MCF 10A (cell line): ENCODE measurements at places on chromosomes 12 and 14. TPM values are rescaled to one million over a fixed set of nuclear protein-coding genes. Genes with fewer than 3 reads are reported as not detected.

DNA sequence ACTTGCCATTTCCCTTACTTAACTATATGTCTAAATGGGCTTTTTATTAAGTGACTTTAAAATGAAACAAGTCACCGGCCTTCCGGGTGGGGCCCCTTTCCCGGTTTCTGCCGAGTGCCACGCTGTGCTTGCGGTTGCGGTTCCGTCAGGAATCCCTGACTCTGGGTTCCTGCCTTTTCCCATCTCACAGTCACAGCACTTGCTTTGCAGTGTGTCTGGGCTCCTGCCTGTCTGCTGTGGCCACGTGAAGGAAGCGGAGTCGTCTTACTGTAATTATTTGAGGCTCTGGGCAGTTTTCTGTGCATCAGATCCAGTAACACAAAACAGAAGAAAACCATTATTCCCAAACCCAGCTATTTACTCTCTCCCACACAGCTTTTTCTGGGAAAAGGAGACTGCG, 44.0 kb upstream of the FRMD6 start:
- no peak for DNase-seq
- H3K4me3 ChIP-seq, result no peak overlapping the region
- no peaks in the 10 kb centered on the region for H3K27me3 ChIP-seq
- H3K36me3 ChIP-seq, result peaks cover 13% of the 10 kb centered on the region

GRCh38 chr14:36438883-36439282, 81.1 kb downstream of the NKX2-1 start:
- no peak for DNase-seq
- no peaks in the 10 kb centered on the region for H3K36me3 ChIP-seq
- H3K27me3 ChIP-seq, result no peaks in the 10 kb centered on the region
- no peak overlapping the region for H3K27ac ChIP-seq

DNA sequence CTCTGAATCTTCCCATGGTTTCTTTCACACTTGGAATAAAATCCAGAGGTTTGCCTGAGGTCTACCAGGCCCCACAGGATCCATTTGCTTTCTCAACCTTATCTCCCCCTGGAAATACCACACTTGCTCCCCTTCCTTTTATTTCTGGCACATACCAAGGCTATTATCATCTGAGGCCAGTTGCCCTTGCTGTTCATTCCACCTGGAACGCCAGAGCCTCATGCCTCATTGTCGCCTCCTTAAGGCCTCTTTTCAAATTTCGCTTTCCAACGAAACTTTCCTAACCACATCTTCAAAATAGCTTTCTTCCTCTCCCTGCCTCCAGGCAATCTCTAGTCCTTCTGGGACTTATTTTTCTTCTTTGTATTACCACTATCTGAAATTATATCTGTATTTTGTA, 11.2 kb upstream of the LRIG3 start:
- no peak overlapping the region for H3K27ac ChIP-seq
- no peak overlapping the region for H3K4me3 ChIP-seq
- DNase-seq, result no peak
- no peaks in the 10 kb centered on the region for H3K4me1 ChIP-seq
- H3K27me3 ChIP-seq, result no peaks in the 10 kb centered on the region

- peaks cover 5% of the 10 kb centered on the region for H3K4me1 ChIP-seq
- no peaks in the 10 kb centered on the region for H3K36me3 ChIP-seq
- H3K27ac ChIP-seq, result no peak overlapping the region
- H3K27me3 ChIP-seq, result peaks cover 58% of the 10 kb centered on the region
Measured at GRCh38 chr12:57624441-57625220, 8.4 kb downstream of the B4GALNT1 start.

- H3K27ac ChIP-seq, result peak overlapping the region; percentile 68
- H3K27me3 ChIP-seq, result no peaks in the 10 kb centered on the region
Measured at GRCh38 chr12:70078161-70078560, 165.1 kb upstream of the CNOT2 start.

GRCh38 chr12:124902916-124903315, 11.5 kb downstream of the UBC start:
- H3K4me3 ChIP-seq, result no peak overlapping the region
- peaks cover 29% of the 10 kb centered on the region for H3K4me1 ChIP-seq
- H3K27ac ChIP-seq, result no peak overlapping the region
- H3K27me3 ChIP-seq, result no peaks in the 10 kb centered on the region
- DNase-seq, result no peak

DNA sequence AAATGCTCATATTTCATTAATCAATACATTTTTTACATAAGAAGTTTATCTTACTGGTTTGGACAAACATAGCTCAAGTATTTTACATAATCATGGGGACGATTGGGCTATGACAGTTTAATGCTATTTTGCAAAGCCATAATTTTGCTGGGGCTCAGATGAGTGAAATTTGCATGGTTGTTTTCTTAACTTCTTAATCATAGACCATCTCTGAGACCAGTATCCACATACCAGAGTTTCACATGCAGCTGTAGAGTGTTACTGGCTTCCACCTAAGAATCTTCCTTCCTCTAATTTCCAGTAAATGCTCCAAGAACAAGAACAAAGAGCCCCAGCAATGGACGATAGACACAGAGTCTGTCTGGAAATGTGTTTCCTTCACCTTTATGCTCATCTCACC, 303.0 kb upstream of the TMEM132C start:
- H3K27me3 ChIP-seq, result no peaks in the 10 kb centered on the region
- no peak overlapping the region for H3K4me3 ChIP-seq
- H3K4me1 ChIP-seq, result no peaks in the 10 kb centered on the region

DNA sequence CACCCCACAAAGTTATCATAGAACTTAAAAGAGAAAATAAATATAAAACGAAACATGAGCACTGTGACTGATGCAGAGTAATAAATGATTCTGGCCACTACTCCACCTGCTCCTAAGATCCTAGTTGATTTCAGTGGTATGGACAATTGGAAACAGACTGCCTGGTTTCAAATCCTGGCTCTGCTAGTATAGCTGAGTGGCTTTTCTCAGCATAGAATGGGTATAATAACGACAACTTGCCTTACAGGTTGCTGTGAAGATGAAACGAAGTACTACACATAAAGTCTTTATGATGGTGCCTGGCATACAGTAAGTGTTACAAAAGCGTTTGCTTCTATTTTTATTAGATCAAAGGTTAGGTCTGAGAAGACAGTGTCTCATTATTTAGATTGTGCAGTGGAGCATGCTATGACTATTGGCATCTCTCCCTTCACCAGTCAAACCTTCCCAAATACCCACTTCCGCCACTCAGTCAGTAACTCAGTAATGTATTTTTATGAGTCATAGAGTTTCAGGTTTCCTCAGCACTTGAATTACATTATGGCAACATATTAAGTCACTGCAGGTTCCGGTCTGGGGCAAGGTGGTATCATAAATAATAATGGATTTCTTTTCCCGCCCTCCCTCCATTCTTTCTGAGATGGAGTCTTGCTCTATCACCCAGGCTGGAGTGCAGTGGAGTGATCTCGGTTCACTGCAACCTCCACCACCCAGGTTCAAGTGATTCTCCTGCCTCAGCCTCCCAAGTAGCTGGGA, 29.7 kb upstream of the NR2C1 start:
- H3K4me1 ChIP-seq, result peaks cover 17% of the 10 kb centered on the region
- H3K4me3 ChIP-seq, result peak overlapping the region; percentile 12
- H3K36me3 ChIP-seq, result peaks cover 87% of the 10 kb centered on the region
- peak; percentile 95 for DNase-seq
- no peaks in the 10 kb centered on the region for H3K27me3 ChIP-seq

DNA sequence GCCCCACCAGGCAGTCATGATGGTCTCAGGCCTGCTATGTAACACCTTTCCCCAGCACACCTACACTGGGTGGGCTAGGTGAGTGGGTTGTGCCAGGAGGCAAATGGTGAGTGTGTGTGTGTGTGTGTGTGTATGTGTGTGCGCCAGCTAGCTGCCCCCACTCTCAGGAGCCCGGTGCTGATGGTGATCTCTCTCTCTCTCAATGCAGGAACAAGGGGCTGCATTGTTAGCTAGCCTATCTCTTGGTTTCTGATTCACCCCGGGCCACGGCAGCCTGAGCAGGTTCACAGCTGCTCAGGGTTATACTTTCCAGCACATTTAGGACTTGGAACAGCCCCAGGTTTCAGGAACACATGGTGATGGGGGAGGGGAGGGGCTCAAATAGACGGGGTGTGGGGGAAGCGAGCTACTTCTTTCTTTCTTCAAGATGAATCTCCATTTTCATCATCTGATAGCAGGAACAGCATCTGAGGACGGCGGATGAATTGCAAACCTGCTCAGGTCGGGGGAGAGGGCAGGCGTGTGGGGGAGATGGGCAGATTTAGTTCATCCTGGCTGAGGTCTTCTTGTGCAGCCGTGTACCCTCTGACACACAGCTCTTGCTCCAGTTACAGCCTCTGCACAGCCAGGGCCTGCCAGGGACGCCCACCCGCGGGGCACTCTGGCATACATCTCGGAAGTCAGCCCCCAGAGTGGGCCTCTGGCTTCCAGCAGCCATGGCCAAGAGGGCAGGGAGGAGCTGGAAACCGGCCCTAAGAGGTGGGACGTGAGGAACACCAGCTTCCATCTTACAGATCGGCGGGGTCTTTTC, 137.6 kb downstream of the ZFP36L1 start:
- DNase-seq, result no peak
- no peak overlapping the region for H3K4me3 ChIP-seq
- no peak overlapping the region for H3K27ac ChIP-seq
- no peaks in the 10 kb centered on the region for H3K27me3 ChIP-seq

The KCNJ8 gene
- not detected in 2 replicates for total RNA-seq

The SNAPC1 gene
- total RNA-seq, result 18.4 and 21.0 TPM in 2 replicates

The NEUROD4 gene
- total RNA-seq, result not detected in 2 replicates

The RAD51AP1 gene
- total RNA-seq, result 7.1 and 10.8 TPM in 2 replicates
